ENCODE measurements at places on chromosomes 5 and 9.

DNA sequence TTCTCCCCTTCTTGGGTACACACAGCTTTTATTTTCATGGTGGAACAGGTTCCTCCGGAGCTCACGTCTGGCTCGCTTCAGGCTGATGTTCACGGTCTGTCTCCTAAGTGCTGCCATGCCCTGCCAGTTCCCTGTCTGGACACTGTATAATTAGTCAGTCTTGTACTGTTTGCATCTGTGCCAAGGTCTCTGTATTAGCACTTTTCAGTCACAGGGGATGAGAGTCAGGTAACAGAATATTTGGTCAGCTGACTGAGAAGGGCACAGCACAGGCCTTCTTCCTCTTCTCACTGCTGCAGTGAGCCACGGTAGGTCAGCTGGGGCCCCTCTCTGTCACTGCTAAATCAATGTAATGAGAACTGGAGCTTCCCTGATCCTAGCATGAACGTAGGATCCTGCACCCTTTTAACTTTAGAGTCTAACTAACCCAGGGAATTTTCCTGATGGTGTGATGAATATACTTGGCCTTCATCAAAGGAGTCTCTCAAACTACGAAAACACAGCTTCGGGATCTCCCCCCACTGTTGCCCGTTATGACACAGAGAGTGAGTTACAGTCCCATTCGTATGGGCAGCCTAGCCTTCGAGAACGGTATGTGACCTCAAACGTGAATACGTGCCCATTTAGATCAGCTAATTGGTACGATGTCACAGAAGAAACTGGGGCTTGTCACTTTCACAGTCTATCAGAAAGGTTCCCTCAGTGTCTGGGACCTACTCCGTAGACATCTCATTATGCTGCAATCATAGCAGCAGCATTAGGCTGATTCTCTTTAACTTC lies 354.1 kb upstream of the RFX3 start:
- DNase-seq, result no peak

GRCh38 chr9:35960039-35960655 lies 2.2 kb upstream of the OR2S2 start:
- no peak for DNase-seq

DNA sequence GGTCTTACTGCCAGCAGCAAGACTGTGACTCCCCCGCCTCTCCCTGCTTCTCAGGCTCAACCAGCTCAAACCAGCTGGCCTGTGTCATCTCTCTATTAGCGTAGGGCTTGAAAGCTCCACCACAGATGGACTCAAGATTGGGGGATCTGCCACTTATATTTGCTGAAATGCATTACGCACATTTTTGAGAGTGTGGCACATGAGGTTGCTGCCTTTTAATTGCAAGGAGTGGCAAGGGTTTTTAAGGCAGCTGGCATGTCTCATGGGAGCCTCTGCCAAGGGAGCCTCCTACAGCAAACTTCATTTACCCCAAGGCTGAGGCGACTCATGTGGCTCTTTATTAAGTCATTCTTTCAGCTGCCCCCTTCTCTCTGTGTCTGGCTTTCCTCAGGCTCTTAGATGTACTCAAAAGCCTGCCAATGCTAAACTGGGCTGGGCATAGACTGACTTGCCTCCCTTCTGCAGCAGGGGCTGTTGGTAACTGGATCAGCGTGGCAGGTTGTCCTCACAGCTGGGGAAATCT lies 219.3 kb downstream of the SMARCA2 start:
- DNase-seq, result no peak

- no peak for DNase-seq
These were observed 245.3 kb downstream of the ADGRV1 start for GRCh38 chr5:90803876-90804275.

DNA sequence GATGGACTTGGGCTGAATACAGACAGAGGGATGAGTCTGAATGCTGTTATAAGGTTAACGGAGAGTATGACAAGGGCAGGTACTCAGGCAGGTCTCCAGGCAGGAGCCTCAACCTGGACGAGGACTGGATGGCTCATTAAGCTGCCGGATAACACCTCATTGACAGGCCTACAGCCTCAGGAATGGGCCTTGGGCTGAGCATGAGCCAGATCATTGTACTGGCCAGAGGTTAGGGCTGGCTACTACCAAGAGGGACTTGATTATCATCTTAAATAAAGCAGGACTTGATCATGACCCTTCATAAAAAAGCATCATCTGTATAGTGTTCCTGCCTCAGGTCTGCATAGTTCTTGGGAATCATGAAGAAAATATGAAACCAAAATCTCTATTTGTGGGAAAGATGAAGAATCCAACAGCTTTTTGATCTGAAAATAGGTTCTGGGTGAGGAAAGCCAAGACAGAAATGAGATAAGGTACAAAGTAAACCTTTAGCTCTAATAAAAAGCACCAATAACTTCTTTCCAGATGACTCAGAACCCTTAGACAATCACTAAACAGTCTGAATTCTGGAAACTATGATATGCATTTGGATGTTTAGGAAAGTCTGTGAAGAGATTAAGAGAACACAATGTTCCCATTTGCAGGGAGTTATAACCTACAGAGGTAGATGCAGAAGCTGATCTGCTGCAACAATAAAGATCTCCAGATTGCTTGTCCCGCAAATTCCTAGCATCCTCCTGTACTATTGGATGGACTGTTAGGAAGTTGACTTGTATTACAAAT lies 343.1 kb downstream of the CTNND2 start:
- DNase-seq, result no peak

DNA sequence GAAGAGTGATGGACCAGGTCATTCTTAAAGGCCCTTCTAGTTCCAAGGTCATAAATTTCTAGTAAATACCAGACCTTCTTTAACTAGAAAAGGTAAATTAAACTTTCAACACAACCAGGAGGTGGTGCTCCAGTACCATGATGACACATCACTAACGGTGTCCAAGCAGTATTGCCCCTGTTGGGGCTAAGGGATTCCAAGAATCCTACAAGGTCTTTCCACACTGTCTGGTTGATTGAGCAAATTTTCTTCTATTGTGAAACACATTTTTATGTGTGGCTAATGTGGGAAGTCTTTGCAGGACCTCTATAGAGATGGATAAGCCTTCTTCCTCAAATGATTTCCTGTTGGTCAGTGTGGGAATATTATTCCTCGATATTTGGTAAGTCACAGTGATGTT lies 459.6 kb upstream of the PAPPA start:
- DNase-seq, result no peak

DNA sequence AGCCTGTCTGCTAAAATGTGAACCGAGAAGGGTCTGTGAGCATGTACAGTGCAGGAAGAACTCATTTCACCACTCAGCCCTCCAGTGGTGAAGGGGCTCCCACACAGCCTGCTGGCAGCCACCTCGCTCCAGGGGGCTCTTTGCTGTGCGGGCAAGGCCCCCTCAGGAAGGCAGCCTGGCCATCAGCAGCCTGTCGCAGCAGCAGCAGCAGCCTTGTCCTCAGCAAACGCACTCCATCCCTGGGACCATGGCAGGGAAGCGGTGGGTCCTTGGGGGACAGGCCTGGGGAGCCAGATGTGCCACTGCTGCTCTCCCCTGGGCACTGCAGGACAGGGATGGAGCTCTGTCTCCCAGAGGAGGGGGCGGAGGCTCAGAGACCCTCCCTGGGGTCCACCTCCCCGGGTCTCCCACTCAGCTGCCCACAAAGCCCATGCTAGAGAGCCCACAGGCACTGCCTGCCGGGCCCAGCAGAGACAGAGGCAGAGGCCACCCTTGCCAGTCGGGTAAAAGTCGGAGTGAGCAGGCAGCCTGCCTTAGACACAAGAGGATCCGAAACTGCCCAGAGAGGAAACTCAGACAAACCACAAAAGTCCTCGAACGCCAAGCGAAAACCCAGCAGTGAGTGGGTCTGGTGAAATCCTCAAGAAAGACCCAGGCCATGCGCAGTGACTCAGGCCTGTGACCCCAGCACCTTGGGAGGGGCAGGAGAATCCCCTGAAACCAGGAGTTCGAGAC lies 8.0 kb downstream of the BRD3 start:
- DNase-seq, result peak; percentile 78

DNA sequence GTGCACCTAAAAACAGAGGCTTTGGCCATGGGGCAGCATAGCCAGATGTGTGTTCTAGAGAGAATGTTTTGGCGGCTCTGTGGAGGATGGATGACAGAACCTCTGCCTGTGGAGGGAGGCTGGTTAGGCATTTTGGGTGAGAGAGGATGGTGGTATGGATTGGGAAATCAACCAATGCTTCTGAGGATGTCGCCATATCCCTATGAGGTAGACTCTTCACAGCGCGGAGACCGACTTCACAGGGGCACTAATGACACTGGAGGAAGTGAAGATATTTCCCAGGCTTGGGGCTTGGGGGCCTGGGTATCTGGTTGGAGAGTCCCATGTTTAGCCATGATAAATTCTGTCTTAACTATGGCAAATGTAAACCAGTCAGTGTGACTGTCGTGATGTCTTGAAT lies 140.6 kb upstream of the KLF4 start:
- DNase-seq, result no peak

DNA sequence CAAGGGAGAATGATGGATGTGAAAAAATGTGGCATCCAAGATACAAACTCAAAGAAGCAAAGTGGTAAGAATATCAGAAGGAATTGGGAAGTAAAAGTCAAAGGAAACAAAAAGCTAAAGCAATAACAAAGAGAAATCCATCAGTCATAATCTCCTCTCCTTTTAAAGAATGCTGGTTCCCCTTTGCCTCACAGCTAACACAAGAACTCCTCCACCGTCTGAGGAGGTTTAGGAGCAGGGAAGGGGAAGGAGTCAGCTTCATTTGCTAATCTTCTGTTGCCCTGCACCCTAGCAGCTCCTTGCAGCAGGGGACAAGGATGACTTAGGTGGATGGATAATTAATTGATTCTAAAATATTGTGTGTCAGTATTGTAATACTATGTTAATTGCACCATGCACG lies 16.4 kb downstream of the CD274 start:
- DNase-seq, result no peak

DNA sequence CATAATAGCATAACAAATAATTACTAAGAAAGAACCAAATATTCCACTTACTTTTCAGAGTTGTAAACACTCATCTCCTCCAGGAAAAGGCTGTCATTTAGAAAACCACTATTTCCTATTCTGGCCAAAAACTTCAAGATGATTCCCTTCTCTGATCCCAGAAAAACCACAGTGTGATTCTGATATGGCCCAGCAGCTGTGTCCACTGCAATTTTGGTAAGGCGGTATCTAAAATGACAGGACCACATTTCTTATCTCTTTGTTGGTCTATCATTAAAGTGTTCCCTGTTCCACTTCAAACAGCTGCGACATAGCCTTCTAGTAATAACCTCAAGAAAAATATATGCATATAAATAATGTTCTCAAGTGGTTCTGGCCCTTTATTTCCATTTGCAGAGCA lies 96.1 kb downstream of the SEMA6A start:
- DNase-seq, result no peak

DNA sequence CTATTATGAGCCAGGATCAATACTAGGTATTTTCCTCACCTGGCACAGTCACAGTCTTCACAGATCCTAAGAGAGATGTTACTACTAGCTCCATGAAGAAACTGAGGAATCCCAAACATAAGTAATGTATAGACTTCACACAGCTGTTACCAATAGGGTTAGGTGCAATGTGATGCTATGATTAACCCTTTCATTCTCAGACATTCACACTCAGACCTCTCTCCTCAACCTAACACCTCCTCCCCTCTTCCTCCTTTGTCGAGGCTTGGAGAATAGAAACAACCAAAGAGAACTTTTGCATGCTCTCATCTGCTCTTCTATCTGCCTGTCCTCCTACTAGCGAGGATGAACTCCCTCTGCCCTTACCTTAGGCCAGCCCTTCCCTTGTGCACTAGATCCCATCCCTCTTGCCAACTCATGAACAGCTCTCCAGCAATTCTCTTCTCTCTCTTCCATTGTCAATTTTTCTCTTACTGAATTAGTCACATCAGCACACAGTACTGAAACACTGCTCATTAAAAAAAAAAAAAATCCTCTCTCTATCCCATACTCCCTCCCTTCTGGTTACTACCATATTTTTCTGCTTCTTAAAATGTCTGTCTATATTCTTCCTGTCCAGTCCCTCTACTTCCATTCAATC lies 47.7 kb downstream of the MAPKAP1 start:
- DNase-seq, result no peak

DNA sequence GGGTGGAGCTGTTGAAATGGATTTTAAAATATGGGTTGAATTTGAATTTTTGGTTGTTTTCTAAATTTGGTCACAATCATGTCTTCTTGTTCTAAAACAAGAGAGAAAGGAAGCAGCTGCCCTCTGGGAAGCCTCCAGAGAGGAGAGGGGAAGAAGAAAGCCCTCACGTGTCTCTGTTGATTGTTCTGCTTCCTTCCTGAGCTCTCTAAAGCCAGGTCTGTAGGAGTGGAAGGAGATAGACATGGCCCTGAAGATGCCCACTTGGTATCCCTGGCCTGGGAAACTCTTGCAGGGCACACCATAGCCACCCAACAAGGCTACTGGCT lies 59.6 kb downstream of the GALNT12 start:
- DNase-seq, result no peak

GRCh38 chr5:1983919-1984695 lies 101.4 kb upstream of the IRX4 start:
- no peak for DNase-seq

DNA sequence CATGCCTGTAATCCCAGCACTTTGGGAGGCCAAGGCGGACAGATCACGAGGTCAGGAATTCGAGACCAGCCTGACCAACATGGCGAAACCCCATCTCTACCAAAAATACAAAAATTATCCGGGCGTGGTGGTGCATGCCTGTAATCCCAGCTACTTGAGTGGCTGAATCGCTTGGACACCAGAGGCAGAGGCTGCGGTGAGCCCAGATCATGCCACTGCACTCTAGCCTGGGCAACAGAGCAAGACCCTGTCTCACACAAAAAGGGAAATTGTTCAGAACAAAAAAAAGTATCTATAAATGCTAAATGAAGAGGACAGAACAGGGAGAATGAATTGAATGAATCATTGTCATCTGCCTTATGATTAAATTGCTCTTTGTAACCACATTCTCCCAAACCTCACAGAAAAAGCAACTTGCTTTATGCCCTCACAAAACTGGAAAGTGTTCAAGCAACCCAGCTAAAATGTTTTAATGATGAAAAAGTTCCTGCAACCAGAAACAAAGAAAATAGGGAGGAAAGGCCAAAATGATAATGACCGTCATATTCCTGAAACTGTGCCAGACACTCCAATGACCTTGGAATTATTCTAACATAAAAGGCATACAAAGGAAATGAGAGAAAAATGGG lies 83.7 kb downstream of the SERINC5 start:
- no peak for DNase-seq

DNA sequence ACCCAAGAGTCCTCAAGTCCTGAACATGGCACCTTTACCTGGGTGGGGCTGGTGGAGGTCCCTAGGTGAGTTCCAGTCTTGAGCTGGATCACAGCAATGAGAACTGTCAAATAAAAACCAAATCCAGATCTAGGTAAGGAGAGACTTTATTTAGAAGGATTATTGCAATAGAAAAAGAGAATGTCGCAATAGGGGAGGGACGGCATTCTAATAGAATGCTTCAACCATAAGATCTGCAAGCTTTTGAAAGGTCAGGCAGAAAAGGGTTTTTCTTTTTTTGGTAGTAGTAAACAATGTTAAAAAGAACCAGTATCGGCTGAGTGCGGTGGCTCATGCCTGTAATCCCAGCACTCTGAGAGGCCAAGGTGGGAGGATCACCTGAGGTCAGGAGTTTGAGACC lies 5.2 kb upstream of the GCNT1 start:
- no peak for DNase-seq

GRCh38 chr9:132078699-132079356 lies 839 bp downstream of the MED27 start:
- no peak for DNase-seq
